ENCODE measurements at places on chromosomes 5 and 9. TPM values are rescaled to one million over a fixed set of nuclear protein-coding genes. Genes with fewer than 3 reads are reported as not detected.

Gene LMBRD2
- total RNA-seq = 11.7 TPM

Gene ANGPTL2
- 66.2 TPM for total RNA-seq

Gene PCDHGA8
- total RNA-seq = 2.1 TPM

Gene TLX3
- not detected for total RNA-seq
